Natural killer cell treated with Interleukin-12 subunit alpha and Interleukin-12 subunit beta and Interleukin-15 and Interleukin-18, amount 100 ng/mL, for 72 hours (primary cell): ENCODE measurements at places on chromosomes 5 and 9.

GRCh38 chr9:98182889-98183599 is 9.4 kb downstream of the CORO2A start:
- H3K4me3 ChIP-seq, result no peak overlapping the region
- no peaks in the 10 kb centered on the region for H3K36me3 ChIP-seq
- DNase-seq, result peak; percentile 8
- peaks cover 6% of the 10 kb centered on the region for H3K4me1 ChIP-seq

DNA sequence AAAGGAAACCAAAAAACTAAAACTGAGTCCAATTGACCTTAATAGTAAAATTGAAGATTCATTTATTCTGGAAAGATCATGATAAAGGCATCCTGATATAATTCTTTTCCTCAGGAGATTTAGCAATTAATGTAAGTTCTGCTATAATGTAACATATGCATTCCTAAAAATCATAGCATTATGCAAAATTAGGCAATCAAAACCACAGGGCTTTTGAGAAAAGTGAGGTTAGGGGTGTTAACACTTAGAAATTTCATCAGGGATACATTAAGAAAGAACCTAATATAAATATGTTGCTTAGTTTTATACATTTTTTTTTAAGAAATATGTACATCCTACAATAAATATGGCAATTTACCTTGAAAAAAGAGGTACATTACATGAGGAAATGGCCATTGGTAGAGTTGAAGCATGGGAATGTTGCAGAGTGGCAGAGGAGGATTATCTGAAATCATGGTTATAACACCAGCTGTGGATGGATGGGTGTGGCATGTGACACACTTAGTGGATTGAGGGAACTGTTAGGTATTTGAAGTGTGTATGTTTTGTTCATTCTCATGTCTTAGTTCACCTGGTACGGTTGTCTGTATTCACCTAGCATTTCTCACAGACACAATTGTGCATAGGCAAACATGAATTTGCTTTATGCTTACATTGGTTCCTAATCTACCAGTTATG is 51.1 kb downstream of the CCNH start:
- DNase-seq, result no peak
- H3K27ac ChIP-seq, result peak overlapping the region; percentile 32
- H3K27me3 ChIP-seq, result no peaks in the 10 kb centered on the region
- H3K4me1 ChIP-seq, result peaks cover 18% of the 10 kb centered on the region
- peaks cover 4% of the 10 kb centered on the region for H3K36me3 ChIP-seq
- peak overlapping the region; percentile 39 for H3K4me3 ChIP-seq

DNA sequence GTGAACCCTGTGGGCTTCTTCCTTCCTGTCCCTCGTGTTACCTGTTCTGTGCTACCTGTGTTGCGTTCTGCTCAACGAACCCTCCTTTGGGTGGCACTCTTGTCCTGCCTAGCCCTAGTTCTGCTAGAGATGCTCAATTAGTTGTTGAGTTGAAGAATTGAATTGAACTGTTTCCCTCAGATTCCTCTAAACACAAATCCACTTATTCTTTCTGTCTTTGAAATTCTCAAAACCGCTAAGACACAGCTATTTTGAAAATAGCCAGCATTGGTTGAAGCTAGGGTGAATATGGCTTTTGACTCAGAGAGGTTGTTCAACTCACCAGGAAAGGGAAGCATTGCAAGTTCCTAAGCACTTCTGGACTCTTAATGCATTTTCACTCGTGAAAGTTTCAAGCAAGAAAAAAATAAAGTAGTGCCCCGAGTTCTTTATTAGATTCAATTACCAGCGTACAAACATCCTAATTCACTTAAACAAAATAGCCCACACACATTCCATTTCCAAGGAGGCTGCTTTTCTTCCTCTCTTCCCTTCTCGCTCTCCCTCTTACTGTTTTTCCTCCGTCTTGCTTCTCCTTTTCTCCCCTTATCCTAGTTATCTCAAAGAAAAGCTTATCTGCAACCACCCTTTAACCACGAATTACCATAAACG is 642 bp upstream of the ITGA1 start:
- H3K4me1 ChIP-seq, result peaks cover 44% of the 10 kb centered on the region
- H3K36me3 ChIP-seq, result peaks cover 21% of the 10 kb centered on the region
- no peak for DNase-seq
- peak overlapping the region; percentile 80 for H3K4me3 ChIP-seq

DNA sequence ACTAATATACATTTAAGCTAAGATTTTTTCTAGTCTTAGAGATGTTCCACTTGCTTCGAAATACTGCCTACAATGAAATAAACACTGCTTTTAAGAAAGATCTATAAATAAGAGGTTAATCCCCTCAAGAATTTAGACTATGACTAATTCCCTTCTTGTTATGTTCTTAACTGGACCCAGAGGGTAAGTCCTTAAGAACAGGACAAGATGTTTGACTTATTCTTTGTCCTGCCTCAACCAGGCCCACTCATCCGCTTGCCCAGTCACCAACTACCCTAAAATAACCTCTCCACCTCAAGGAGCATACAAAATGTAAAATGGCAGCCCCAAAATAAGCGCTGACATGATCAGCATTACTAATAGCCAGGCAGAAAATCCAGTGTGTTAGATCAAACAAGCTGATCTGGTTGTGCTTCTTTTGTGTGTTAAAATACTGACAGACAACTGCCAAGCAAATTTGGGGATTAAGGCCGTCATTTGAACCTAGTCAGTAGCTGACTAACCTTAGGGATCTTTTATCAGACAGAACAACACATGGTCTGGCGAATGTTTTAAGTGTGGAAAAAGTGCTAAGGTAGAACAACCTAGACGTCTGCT is 93.7 kb upstream of the SMC5 start:
- no peaks in the 10 kb centered on the region for H3K27me3 ChIP-seq
- H3K27ac ChIP-seq, result no peak overlapping the region
- H3K4me3 ChIP-seq, result no peak overlapping the region
- DNase-seq, result no peak
- H3K4me1 ChIP-seq, result no peaks in the 10 kb centered on the region
- no peaks in the 10 kb centered on the region for H3K36me3 ChIP-seq
